ENCODE measurements at places on chromosomes 16 and 17.

- DNase-seq = no peak
Observed at GRCh38 chr17:4531988-4532736, 23.0 kb downstream of the MYBBP1A start.

- peak; percentile 48 for DNase-seq
Observed at GRCh38 chr17:78933959-78934568, 8.9 kb upstream of the TIMP2 start.

- DNase-seq = no peak
Observed at GRCh38 chr16:72480911-72481310, 309.0 kb upstream of the PMFBP1 start.

- DNase-seq = no peak
Observed at GRCh38 chr16:29840240-29840639, 20.0 kb downstream of the MVP start.

- DNase-seq = no peak
Observed at GRCh38 chr17:77723909-77724875, 234.3 kb upstream of the TNRC6C start.

DNA sequence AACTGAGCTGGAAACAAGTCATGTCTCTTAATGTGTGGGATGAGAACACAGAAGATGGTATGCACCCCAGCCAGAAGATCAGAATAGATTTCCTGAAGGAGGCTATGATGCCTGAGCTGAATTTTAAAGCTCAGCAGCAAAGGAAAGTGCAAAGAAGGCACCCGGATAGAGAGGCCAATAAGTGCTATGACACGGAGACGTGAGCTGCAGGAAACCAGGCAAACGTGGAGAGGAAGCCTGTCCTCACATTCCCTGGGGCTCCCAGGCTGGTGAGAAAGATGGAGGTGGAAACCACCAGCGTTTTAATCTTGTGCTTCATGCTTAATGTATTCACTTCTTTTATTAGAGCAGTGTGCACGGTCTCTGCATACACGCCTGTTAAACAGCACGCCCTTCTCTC lies 302.1 kb downstream of the HAPSTR1 start:
- DNase-seq = no peak
